ENCODE measurements at places on chromosomes 7 and 10.
A peak's percentile ranks its signal among the peaks of the same experiment; 100 is the strongest.

GRCh38 chr7:70634071-70634470 is 497.9 kb upstream of the GALNT17 start:
- DNase-seq, result no peak

- no peak for DNase-seq
These were observed 514.1 kb upstream of the FOXK1 start for GRCh38 chr7:4168041-4168440.

DNA sequence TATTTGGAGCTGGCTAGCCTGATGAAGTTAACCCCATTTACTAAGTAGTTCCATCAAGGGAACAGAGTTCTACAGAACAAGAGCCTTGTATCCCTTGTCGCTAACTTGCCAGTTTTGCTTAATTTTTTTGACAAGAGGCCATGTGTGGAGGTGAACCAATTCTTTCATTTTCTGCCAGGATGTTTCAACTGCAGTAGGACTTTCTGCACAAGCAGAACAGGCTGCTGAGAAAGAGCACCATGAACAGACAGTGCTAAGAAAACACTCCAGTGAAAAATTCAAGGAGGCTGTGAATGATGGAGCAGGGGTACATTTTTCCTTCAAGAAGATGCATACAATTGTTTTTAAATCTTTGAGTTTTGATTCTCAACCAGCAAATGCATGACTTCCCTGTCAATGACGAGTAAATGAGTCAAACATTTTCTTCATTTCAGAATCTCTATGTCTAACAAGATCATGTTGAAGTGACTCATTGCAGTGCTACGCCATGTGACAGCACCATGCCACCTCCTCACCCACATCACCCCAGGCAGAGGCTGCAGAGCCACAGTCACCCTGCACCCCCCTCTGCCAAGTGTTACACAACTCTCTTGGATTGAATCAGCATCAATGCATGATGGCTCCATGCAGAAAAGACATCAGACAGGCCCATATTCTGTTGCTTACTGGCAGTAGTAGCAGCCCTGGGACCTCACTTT is 193.1 kb downstream of the COBL start:
- DNase-seq, result peak; percentile 41

DNA sequence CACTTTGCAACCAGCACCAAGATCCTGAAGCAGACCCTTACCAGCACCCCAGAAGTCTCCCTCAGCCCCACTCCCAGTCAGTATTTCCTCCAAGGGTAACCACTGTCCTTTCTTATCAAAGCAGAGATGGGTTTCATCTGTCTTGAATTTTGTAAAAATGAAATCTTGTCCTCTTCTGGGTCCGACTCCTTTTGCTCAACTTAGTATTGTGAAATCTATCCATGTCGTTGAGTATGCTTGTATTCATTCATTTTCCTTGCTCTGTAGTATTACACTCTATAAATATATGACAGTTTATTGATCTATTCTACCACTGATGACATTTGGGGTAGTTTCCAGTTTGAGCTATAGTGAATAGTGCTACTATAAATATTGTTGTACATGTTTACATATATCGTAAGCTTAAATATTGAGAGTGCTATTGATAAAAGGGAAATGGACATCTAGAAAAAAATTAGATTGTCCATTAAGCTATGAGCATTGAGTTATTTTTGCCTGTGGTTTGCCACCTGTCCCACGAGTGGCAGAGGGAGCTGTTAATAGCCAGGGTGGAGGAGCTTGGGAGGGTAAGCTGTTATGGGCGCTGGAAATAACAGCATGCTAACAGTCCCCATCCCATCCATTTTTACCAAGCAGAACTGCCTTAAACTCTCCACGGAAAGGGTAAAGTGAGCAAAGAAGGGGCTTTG is 36.5 kb downstream of the AIFM2 start:
- DNase-seq, result no peak

DNA sequence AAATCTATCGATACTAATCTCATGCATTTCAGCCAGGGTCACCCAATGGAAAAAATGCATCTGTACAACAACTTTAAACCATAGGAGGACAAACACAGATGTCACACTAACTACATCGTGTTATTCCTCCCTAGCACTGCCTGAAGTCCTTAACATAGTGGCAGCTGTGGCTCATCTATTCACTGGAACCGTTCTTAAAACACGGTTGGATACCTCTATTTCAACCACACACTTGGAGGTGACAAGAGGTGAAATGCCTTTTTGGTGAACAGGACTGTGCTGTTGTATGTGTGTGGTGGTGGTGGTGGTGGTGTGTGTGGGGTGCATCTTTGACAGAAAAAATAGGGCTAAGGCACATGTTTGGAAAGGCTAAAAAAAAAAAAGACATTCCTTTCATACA is 93.1 kb downstream of the NRP1 start:
- no peak for DNase-seq

- no peak for DNase-seq
These were observed 83.0 kb upstream of the NPSR1 start for GRCh38 chr7:34575006-34575405.
